Activated CD8-positive, alpha-beta T cell treated with anti-CD3 and anti-CD28 coated beads for 36 hours (primary cell): ENCODE measurements at places on chromosomes 11 and 22. TPM values are rescaled to one million over a fixed set of nuclear protein-coding genes. Genes with fewer than 3 reads are reported as not detected.

DNA sequence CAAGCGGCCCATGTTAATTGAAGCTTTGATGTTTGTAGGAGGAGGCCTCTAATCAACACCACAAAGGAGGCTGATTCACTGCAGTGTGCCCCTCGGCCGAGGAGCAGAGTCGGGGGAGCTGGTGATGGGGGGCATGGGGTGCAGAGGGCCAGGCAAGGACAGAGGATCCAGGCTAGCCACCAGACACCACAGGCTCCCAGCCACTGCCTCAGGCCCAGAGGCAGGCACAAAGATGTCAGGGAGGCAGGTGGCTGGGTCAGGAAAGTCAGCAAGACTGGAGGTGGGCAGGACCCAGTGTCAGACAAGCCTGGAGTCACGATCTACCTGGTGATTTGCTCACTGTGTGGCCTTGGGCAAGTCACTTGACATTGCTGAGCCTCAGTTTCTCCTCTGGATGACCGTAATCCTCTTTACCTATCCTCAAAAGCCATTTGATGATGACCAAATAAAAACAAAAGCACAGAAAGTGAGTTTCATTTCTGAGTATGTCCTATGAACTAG, 121.0 kb downstream of the BUD13 start:
- no peaks in the 10 kb centered on the region for H3K27me3 ChIP-seq
- no peaks in the 10 kb centered on the region for H3K36me3 ChIP-seq
- no peak for DNase-seq
- H3K4me3 ChIP-seq = no peak overlapping the region
- H3K27ac ChIP-seq = no peak overlapping the region
- no peaks in the 10 kb centered on the region for H3K4me1 ChIP-seq

DNA sequence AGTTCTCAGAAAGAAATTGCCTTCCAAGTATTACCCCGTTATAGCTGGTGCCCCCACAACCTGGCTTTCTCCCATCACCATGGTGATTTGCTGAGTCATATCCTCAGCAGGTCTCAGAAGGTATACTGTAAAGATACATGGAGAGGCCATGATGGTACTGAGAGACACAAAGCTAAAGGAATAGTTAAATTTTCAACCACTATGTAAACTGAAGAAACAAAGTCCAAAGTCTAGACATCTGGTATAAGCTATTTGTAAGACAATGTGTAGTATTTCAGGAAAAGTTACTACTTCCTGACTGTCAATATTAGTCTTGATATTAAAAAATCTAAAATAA, 377.1 kb downstream of the DCDC1 start:
- no peaks in the 10 kb centered on the region for H3K36me3 ChIP-seq
- no peaks in the 10 kb centered on the region for H3K27me3 ChIP-seq
- DNase-seq = peak; percentile 6
- H3K4me1 ChIP-seq = no peaks in the 10 kb centered on the region

DNA sequence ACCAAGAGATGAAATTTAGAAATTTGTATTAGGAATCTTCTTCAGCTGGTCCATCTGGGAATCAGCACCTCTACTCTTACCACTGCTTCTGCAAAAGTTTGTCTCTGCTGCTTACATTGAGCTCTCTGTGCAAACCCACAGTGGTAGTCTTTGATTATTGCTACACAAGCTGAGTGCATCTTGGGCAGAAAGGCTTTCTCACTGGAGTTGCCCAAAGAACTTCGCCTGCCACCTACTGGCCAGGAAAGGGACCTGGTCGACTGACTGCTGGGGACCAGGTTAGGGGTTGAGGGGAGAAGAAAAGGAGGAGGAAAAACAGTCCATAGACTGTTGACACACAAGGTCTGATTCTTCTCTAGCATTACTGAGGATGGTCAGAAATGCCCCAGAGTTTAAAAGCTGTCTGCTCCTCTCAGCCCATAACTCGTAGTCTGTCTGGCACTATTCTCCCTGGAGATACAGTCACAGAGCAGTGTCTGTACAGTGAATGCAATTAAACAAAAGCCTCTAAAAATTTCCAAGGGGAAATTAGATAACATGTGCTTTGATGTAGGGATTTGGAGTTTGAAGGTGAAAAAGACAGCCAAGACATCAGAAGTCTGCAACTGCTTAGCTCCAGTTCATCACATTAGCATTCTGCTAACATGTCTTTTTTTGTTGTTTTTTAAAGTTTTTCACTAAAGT, 215.0 kb upstream of the CTSC start:
- no peaks in the 10 kb centered on the region for H3K27me3 ChIP-seq
- no peaks in the 10 kb centered on the region for H3K36me3 ChIP-seq
- H3K27ac ChIP-seq = no peak overlapping the region
- DNase-seq = peak; percentile 72
- peaks cover 5% of the 10 kb centered on the region for H3K4me1 ChIP-seq

DNA sequence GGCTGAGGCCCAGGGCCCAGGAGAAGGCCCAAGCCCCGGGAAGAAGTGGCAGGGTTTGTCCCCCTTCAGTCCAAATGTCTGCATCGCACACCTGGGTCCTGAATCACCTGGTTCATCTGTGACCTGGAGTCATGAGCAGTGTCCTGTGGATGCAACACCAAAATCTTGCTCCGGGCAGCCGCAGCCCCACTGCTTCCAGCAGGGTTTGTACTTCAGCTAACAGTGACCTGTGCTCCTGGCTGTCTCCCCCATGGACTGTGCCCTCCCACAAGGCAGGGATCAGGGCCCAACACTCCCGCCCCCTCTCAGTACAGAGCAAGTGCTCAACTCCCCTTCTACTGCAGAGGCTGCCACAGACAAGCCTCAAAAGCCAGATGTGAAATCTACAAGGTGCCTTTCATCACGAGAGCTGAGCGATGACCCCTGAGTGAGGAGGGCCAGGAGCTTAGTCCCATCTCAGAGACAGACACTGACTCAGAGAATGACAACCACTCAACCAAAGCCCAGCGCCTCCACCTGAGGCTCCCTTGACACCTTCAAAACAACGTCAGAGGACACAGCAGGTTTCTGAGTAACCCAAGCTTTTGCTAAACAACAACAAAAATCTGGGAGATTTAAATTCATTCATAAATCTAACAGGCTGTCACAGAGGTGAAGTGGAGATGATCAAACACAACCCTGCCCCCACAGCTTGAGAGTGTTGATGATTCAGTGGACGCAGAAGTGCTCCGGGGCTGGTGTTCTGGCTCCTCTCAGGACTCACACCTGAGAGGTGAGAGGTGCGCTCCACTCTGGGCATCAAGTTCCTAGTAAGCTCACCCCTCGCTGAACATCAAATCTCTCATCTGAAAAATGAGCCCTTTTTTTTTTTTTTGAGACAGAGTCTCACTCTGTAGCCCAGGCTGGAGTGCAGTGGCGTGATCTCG, 3.4 kb downstream of the KIAA0930 start:
- H3K27ac ChIP-seq = no peak overlapping the region
- peaks cover 6% of the 10 kb centered on the region for H3K36me3 ChIP-seq
- H3K27me3 ChIP-seq = no peaks in the 10 kb centered on the region
- no peak for DNase-seq

SLC35E4 gene
- total RNA-seq = 3.8 TPM

CHRM1 gene
- total RNA-seq = not detected
